HuH-7 (cell line): ENCODE measurements at places on chromosomes 7 and 10.

DNA sequence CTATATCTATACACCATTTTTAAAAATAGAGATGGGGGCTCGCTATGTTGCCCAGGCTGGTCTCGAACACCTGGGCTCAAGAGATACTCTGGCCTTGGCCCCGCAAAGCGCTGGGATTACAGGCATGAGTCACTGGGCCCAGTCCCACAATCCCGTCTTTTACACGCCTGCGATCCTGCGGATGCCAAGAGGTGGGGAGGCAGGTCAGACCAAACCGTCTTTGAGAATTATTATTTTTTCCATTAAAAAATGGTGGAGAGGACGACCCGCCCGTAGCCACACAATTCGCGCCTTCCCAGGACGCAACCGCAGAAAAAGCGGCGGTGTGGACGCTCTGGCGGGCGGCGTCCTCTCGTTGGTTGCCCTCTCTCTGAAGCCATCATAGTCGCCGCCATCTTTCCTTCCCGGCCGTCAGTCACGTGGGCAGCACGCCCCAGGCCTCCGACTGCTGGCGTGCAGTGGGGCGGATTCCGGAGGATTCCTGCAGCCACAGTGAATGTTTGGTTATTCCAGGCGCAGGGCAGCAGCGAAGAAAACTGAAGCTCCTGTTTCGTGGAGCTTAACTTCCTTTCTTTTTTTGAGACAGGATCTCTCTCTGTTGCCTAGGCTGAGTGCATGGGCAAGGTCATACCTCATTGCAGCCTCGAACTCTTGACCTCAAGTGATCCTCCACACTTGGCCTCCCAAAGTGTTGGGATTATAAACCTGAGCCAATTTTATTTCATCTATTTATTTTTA lies 9.9 kb upstream of the EPHB4 start:
- DNase-seq: peak; percentile 76

- no peak for DNase-seq
These were observed 503.8 kb downstream of the INHBA start for GRCh38 chr7:41199136-41199535.

GRCh38 chr7:35355911-35356310 lies 102.0 kb upstream of the TBX20 start:
- DNase-seq: no peak

- peak; percentile 92 for DNase-seq
These were observed 47.8 kb downstream of the STRA8 start for GRCh38 chr7:135281363-135281949.

GRCh38 chr7:95263785-95264362 lies 60.5 kb downstream of the PON1 start:
- DNase-seq: no peak

- DNase-seq: no peak
These were observed 564.5 kb downstream of the PTPRN2 start for GRCh38 chr7:158023157-158023556.

DNA sequence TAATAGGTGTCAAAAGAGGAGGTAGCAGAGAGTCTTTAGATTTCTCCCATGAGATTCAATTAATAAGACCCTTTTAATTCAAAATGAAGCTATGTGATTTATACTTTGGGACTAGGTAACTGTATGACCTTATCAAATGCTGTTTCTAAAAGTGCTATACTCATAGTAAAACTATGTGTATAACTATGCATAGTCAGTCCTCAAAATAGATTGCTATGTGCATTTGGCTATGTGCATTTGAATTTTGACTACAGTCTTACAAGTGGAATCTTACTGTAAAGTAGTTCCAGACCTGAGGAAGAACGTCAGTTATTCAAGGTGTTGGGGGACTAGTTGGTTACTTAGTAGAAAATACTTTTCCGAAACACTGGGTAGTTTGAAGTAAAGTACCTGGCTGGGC lies 36.9 kb downstream of the ADD3 start:
- no peak for DNase-seq

- no peak for DNase-seq
These were observed 72.3 kb downstream of the CREB5 start for GRCh38 chr7:28484606-28484935.

GRCh38 chr10:103912759-103913158 lies 5.2 kb downstream of the STN1 start:
- no peak for DNase-seq
